NCI-H226 (cell line): ENCODE measurements at places on chromosomes 2 and 18.

DNA sequence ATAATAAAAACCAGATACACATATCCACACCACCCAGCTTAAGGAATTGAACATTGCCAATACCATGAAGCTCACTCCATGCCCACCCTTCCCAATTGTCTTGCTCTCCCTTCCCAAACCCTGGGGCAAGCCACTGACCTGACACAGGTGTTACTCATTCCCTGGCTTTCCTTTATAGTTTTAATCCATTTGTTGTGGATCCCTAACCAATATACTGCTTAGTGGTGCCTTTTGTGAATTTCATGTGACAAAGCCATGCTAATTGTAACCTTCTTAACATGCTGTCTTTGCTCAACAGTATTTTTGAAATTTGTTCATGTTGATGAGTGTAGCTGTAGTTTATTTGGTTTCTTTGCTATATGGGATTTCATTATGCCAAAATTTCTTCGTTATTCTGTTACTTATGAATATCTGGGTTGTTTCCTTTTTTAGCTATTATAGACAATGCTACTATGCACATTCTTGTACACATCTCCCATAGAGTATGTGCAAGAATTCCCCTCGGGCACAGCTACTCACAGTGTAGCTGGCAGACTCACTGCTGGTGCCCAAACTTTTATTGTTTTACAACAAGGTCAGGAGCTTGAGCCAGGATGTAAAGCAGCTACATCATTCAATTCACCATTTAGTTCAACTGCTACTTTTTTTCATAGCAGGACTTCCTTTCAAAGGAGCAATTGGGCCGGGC, 90.8 kb upstream of the ATL2 start:
- no peak for DNase-seq

GRCh38 chr2:28451793-28452533, 43.9 kb upstream of the PLB1 start:
- DNase-seq: peak; percentile 32

DNA sequence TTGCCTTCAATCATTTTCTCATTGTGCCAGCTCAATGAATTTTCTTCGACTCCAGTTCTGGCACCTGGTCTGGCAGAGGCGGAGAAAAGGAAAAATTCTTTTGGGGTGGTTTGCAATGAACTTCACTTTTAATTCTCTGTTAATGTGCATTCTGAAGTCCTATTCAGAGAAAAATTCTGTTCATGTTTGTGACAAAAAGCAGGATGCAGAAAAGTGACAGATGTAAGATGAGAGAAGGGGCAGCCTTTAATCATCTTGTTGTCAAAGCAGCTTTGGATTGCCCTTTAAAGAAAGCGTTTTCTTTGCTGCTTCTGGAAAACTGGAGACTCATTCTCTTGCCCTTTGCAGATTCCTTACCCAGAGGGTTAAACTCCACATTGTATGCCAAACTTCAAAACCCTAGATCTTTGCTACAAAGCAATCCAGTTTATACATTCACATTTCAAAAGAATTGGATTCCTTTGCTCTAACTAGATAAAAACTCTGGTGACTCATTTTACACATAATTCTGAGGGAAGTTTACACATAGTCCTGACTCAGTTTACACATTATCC, 94.6 kb upstream of the CAVIN2 start:
- DNase-seq: no peak

DNA sequence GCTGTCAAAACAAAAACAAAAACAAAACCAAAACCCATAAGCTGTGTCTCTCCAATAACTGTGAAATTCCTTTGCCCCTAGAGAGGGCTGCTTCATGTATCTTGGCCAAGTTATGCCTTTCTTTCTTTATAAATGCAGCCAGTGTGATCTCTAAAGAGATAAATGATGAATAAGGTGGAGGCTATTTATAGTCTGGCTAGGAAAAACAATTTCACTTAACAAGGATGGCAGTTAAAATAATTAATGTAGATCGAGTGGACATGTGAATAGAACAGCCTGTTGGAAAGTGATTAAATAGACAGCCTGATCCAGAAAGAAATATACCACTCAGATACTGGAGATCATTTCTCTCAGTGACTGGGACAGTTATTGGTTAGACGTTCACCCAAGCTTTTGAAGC, 1666.9 kb upstream of the CELF4 start:
- DNase-seq: no peak

DNA sequence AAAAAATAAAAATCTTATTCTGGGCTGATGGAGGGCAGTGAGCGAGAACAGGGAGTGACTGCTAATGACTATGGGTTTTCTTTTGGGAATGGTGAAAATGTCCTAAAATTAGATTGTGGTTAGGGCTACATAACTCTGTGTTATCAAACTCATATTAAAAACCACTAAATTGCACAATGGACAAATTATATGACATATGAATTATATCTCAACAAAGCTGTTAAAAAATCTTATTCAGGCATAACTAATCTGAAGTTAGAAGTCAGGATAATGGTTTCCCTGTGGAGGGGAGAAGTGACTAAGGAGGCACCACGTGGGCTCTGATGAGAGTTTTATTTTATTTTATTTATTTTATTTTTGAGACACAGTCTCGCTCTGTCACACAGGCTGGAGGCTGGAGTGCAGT, 32.1 kb upstream of the DPP4 start:
- peak; percentile 53 for DNase-seq

GRCh38 chr2:62102402-62102920, 93.5 kb upstream of the B3GNT2 start:
- no peak for DNase-seq

GRCh38 chr2:106789185-106789584, 96.8 kb downstream of the ST6GAL2 start:
- no peak for DNase-seq

DNA sequence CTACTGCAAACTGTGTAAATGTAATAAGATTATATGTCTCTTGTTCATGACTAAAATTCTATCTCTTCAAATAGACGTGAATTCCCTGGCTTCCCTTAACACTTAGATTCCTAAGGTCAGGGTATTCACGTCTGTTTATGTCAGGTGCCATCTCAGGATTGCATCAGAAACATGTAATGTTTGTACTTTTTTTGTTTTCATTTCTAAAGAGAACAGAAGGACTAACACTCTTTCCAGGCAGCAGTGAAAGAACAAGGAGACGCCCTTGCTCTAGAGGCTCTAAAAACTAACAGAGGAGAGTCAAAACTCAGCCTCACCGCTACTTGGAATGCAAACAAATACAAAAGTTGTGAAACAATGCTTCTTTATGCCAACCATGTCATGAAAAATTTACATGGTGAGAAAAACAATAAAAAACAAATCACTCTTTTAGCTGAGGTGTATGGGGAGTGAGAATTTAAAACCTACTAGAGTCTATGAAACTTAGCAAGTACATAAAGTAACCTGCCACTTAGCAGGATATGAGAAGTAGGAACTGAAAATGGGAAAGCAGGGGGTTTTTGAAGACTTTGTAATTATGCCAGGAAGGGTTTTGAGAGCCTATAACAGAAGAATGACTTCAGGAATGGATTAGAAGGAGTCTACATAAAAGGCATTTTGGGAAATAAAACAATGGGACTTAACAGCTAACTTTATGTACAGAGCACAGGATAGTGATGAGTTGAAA, 522.7 kb downstream of the THSD7B start:
- DNase-seq: no peak

- no peak for DNase-seq
Measured at GRCh38 chr2:81327911-81328310, 1023.4 kb upstream of the LRRTM1 start.

- no peak for DNase-seq
Measured at GRCh38 chr2:39511605-39512433, 74.7 kb upstream of the MAP4K3 start.

DNA sequence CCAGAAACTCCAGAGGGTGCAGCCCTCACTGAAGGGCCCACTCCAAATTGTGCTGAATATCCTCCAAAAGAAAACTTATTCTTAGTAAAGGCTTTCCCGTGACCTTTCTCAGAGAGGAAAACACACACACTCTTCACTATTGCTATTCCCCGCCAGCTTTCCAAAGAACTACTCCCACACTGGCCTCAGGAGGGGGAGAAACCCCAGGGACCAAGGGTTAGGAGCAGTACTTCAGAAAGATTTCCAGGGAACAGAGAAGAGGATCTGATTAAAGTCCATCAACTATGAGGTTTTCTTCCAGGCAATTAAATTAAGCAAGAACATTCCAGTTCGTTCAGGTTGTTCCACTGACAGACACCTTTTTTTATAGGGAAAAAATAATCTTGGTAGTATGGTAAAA, 150.2 kb downstream of the TTC32 start:
- no peak for DNase-seq

GRCh38 chr18:26004832-26005231, 85.6 kb downstream of the SS18 start:
- no peak for DNase-seq

DNA sequence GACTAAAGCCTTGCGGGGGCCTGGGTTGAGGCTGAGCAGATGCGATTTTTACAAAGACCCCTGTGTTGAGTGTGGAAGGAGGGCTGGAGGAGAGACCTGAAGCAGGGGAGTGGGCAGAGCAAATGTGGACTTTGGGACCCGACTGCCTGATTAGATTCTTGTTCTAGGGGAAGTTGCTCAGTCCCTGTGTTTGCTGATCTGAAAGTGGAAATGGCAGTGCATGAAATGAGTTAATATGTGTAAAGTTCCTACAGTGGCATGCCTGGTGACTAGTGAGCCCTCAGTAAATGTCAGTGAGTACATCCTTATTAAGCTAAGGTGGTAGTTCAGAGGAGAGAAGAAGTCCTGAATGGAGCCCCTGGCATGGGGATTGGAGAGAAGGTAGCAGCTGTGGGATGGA, 52.3 kb downstream of the ARMC9 start:
- DNase-seq: no peak

DNA sequence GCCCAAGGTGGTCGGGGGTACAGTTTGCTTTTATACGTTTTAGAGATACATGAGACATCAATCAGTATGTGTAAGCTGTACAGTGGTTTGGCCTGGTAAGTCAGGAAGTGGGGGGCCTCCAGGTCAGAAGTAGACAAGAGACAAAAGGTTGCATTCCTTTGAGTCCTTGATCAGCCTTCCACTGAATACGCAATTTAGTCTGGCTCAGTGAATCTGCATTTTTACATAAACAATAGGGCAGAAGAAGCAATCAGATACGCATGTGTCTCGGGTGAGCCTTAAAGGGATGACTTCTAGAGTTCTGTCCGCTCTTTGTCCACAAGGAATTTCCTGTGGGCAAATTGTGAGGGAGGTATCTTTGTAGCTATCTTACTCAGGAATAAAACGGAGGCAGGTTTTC, 87.2 kb downstream of the SOWAHC start:
- no peak for DNase-seq

GRCh38 chr2:102055346-102055990, 63.7 kb downstream of the IL1R2 start:
- no peak for DNase-seq

GRCh38 chr2:173793709-173794565, 171.2 kb downstream of the SP3 start:
- DNase-seq: no peak

DNA sequence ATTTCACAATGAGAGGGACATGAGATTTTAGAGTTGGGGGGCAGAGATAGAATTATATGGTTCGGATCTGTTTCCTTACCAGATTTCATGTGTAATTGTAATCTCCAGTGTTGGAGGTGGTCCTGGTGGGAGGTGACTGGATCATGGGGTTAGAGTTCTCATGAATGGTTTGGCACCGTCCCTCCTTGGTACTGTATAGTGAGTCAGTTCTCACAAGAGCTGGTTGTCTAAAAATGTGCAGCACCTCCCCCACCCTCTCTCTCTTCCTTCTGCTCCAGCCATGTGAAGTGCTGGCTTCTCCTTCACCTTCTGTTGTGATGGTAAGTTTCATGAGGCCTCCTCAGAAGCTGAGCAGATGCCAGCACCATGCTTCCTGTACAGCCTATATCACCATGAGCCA, 138.1 kb downstream of the SCG2 start:
- no peak for DNase-seq

GRCh38 chr2:10993001-10993481, 81.3 kb downstream of the KCNF1 start:
- no peak for DNase-seq

DNA sequence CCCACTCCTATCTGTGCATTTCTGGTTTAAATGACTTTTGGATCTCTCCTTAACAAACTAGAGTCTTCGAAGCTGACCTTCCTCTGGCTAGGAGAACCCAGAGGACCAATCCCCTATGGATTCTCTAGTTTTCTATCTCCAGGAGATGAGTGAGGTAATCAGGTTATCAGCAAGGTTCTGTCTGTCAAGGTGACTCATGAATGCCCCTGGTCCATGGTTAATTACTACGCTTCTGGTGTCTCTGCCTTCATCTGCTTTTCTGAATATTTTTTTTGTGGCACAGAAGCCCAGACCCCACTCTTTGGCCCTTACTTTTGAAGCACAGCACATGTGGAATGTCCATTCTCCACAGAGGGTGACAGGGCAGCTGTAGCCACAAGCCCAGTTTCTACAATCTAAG, 897.9 kb upstream of the KLHL29 start:
- DNase-seq: no peak

GRCh38 chr18:9619990-9620389, 5.6 kb upstream of the PPP4R1 start:
- no peak for DNase-seq

DNA sequence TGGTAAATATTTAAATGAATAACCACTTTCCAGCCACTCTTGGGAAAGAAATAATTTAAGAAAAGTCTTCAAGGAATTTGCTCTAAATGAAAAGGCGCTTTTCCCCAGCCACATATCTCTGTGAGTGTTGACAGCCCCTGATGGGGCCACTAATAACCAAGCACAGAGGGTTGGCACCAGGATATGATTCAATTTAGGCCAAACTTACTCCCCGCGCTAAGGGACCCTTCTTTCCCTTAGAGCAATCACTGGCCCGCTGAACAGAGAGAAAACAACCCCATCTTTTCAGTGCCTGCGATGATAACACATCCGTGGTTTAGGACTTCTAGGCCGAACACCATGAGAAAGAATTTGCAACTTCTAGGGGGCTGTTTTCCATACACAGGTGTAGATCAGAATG, 310.8 kb downstream of the EIPR1 start:
- DNase-seq: no peak

DNA sequence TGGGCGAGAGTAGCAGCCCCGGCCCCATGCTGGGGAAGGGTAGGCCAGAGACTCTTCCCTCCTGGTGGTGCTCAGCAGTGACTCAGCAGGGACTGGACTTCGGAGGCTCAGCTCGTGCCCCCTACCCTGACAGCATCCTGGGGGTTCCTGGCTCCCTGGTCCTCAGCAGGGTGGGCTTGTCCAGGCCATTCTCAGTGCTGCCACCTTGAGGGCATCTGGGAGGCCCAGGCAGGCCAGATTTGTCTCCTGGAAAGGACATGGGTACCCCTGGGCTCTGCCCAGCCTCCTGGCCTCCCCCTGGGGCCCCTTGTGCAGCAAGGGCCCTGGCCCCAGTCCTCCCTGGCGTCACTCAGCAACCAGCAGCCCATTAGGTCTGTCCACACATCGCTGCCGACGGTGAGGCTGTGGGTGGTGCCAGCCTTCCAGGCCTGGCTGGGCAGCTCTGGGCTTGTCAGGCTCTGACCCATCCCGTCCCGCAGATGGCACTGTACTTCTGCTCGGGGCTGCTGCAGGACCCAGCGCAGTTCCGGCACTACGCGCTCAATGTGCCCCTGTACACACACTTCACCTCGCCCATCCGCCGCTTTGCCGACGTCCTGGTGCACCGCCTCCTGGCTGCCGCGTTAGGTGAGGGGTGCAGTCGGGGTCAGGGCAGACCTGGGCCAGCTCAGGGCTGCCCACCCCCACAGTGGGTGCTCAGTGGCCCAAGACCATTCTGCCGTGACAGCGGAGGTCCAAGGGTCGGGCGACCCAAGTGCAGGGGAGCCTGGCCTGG, 45.0 kb upstream of the ALPP start:
- no peak for DNase-seq

- DNase-seq: no peak
Measured at GRCh38 chr2:205670292-205670691, 12.0 kb upstream of the NRP2 start.

GRCh38 chr18:2240311-2240705, 331.0 kb downstream of the METTL4 start:
- DNase-seq: no peak
